ENCODE measurements at places on chromosomes 3 and 15.

DNA sequence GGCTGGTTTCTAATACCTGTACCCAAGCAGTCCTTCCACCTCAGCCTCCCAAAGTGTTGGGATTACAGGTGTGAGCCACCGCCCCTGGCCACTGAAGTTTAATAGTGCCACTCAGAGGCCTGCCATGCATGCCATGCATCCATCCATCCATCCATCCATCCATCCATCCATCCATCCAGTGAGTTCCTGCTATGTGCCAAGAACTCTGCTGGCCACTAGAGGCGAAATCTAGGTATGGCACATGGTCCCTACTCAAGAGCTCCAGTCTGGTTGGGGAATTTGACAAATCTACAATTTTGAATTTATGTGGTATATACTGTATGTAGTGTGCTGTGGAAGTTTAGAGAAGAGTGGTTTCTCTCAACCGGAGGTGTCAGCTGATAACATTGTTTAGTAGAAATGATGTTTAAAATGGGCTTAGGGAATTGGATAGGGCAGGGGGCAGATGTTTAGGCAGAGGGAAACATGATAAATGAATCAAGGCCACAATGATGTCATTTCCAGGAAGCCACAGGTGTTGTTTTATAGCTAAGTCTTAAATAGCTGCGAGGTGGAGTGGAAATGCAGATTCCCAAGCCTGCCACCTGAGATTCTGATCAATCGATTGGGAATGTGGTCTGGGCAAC lies 384.4 kb upstream of the C2CD4B start:
- no peaks in the 10 kb centered on the region for H3K36me3 ChIP-seq
- no peak overlapping the region for H3K4me3 ChIP-seq
- H3K4me1 ChIP-seq = no peaks in the 10 kb centered on the region
- DNase-seq = no peak
- no peak overlapping the region for H3K27ac ChIP-seq

DNA sequence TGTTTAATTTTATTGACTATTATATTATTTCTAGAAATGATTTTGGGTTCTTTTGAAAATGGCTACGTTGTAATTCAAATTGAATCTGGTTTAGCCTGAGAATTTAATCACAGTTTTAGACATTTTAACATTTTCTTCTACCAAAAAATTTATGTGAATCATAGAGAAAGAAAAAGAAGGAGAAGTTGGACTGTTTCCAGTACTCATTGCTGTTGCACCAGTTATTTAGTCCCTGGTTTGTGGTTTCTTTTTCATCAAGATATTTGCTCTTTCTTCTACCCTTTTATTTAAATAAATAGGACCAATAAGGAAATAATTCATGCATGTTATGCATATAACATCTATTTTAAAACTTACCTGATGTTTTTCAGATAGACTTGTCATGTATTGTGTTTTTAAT lies 1337.1 kb downstream of the ROBO1 start:
- no peak overlapping the region for H3K4me3 ChIP-seq
- no peaks in the 10 kb centered on the region for H3K4me1 ChIP-seq
- H3K36me3 ChIP-seq = no peaks in the 10 kb centered on the region
- no peak overlapping the region for H3K27ac ChIP-seq

DNA sequence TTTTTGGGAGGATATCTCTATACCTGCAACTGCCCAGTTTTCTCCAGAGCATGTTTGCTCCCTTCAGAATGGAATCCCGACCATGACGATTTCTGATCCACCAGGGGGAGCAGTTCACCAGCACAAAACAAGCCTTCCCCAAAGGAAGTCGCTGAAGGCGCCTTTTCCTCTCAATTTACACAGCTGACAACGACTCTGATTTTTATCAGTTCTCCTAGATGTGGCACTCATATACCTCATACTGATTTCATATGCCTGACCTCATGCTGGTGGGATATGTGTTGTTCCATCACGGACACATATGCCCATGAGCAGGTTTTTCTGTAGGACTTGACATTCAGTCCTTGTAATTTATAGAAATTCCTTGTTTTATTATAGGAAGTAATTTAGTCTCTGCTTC lies 1028.2 kb downstream of the MCTP2 start:
- no peak overlapping the region for H3K4me3 ChIP-seq
- H3K4me1 ChIP-seq = peaks cover 3% of the 10 kb centered on the region
- peak; percentile 59 for DNase-seq
- H3K36me3 ChIP-seq = no peaks in the 10 kb centered on the region

DNA sequence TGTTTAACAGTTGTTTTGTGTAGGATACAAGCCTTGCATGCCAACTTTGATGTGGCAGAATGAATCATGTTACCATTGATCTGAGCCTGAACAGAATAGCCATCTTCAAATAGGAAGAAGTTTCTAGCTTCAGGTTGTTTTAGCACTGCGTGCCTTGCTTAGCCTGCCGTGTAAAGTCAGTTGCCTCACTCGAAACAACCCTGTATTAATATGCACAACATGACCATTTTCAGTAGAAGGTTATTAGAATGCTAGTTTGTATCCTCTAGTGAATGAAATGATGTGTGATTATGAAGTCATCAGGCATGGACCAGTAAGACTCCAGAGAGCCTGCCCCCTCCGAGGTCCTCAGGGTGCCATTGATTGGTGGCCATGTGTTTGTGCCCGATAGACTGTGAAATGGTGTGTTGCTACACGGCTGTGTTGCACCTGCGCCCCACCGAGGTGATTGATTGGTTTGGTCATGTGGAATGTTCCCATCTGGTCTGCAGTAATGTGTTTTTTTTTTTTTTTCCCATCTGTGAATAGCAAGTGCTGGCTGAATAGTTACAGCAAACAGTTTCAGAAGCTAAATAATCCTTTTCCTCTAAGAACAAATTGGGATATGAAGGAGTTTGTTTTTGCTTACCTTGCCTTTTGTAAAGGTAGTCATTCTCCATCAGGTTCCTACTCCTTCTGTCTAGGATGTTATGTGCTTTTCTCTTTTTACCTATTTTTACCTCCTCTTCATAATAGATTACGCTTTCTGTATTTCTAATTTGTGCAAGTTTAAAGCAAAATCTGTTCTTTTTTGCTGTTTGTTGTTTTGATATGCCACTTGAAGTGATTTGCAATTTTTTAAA lies 214.9 kb downstream of the TCF12 start:
- H3K27ac ChIP-seq = no peak overlapping the region
- H3K4me1 ChIP-seq = peaks cover 13% of the 10 kb centered on the region
- no peaks in the 10 kb centered on the region for H3K27me3 ChIP-seq
- no peaks in the 10 kb centered on the region for H3K36me3 ChIP-seq

DNA sequence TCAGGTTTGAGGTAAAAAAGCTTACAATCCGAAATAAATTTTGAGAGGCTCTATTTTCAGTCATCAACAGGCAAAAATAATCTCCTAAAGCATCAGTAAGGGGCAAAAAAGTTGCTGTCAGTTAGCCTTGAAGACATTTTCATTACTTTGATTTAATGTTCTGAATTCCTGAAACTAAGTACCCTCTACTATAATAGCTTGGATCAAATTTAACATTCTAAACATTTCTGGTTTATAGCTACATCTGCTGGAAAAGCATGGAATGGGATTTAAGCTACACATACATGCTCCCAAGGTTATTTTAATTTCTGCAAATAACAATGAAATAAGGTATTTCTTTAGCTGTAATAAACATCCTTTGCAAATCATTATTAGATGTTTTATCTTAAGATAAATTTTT lies 245.4 kb downstream of the ULK4 start:
- H3K27me3 ChIP-seq = no peaks in the 10 kb centered on the region
- DNase-seq = no peak
- H3K4me3 ChIP-seq = no peak overlapping the region
- H3K4me1 ChIP-seq = no peaks in the 10 kb centered on the region
- no peak overlapping the region for H3K27ac ChIP-seq

- no peak for DNase-seq
- H3K27me3 ChIP-seq = no peaks in the 10 kb centered on the region
- no peak overlapping the region for H3K4me3 ChIP-seq
- H3K27ac ChIP-seq = no peak overlapping the region
Observed at GRCh38 chr3:141557961-141558706, 71.3 kb downstream of the RASA2 start.

DNA sequence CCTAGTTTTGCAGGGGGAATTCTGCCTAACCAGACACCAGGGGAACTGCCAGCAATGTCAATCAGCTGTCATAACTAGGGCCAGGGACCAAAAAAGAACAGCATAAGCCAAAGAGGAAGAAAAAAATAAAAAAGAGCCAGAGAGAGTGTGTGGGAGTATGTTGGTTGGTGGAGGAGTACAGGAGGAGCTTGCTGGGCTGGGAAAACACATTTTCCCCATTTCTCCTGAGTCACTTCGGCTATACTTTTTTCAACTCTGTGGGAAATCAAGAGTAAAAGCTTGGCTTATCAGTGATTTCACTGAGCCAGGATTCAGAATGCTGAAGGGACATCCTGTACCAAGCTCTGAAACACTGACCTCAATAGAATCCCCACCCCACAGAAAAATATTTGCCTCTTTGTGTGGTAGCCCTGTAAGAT lies 144.7 kb upstream of the DPH6 start:
- no peaks in the 10 kb centered on the region for H3K4me1 ChIP-seq
- H3K27ac ChIP-seq = no peak overlapping the region
- DNase-seq = no peak
- H3K36me3 ChIP-seq = no peaks in the 10 kb centered on the region
- no peak overlapping the region for H3K4me3 ChIP-seq

DNA sequence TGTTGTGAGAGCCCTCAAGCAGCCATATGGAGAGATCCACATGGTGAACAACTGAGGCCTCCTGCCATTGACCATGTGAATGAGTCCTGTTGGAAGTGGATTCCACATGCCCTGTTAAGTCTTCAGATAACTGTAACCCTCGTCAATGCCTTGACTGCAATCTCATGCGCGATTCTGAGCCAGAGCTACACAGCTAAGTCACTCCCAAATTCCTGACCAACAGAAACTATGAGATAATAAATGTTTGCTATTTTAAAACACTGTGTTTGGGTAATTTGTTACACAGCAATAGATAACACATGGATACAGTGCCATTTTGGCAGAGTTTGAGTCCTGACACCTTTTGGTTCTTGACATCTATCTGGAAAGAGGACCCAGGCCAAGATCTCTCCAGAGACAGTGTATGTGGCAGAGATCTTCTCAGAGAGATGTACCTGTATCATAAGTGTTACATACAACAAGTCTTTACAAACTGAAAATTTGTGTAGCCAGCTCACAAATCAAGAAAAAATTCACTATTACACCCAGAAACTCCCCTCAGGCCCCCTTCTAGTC lies 34.5 kb upstream of the BNC1 start:
- no peak overlapping the region for H3K27ac ChIP-seq
- no peak for DNase-seq
- no peaks in the 10 kb centered on the region for H3K4me1 ChIP-seq
- H3K4me3 ChIP-seq = no peak overlapping the region
- no peaks in the 10 kb centered on the region for H3K36me3 ChIP-seq

DNA sequence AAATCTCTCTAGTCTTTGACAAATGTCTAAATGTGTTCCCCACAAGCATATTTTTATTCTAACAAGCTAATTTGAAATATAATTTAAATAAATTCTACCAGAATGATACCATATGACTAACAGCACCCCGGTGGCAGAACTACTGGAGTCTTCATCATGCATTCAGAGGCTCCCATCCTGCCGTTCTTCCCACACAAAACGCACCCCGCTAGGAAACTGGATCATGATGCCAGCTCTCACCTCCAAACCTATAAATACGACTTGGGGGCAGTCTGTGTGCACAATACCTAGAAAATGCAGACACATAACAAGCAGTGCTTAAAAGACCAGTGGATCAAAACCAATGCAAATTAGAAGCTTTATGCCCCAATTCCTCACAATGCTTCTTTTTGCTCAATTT lies 8.5 kb downstream of the HOMER2 start:
- H3K36me3 ChIP-seq = no peaks in the 10 kb centered on the region
- DNase-seq = no peak
- no peaks in the 10 kb centered on the region for H3K27me3 ChIP-seq
- no peak overlapping the region for H3K4me3 ChIP-seq

DNA sequence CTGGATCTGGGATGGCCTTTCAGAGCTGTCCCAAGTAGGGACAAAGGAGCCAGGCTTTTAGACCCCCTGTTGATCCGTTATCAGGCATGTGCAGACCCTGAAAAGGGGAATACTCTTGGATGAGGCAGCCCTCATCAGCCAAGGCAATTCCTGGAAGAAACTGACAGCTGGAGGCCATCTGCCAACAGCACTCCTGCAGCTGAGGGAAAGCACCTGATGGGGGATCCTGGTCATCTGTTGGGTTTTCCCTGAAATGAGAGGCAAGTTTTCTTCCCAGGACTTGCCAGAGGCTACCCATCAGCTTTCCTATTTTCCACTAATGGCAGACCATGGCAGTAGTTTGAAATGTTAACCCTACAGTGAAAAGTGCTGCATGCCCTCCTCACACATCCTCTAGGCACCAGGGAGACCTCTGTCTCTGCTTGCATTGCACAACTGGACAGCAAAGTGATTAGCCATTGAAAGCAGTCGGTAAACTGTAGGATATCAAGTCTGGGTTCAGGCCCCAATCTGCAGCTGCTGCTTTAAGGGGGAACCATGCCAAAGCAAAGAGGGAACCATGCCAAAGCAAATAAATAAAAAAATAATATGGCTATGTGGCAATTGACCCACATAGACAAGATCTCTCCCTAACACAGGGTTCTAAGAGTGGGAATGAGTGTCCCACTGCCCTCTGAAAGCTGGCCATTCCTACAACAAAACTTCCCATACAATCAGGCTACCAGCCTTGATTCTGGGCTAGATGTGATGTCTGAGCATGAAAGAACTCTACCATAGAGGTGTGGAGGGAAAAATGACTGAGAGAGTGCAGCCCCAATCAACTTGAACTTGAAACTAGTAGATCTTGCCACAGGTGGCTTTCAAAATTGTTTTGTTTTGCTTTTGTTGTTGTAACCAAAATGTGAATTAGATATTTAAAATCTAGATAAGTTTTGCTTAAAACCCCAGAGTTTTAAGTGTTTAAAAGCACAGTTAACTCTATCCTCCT lies 232.0 kb upstream of the STT3B start:
- no peak overlapping the region for H3K27ac ChIP-seq
- no peak overlapping the region for H3K4me3 ChIP-seq
- H3K4me1 ChIP-seq = no peaks in the 10 kb centered on the region
- no peaks in the 10 kb centered on the region for H3K27me3 ChIP-seq

DNA sequence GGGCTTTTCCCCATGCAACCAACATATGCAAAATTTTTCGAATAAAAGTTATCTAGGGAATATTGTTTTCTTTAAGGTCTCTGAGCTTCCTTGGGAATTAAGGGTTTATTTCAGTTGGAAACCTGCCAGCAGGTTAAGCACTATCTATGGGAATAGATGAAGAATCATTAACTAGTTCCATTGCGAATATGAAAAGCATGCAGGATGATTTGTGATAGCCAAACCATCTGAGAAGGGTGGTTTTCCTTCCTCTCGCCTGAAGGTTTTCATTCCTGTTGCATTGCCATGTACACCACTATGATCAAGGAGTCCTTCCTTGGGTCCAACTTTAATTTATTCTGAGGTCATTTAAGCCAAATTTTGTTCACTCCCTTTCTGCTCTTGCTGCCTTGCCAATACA lies 184.9 kb downstream of the NR2F2 start:
- no peak overlapping the region for H3K4me3 ChIP-seq
- no peaks in the 10 kb centered on the region for H3K36me3 ChIP-seq
- H3K27me3 ChIP-seq = no peaks in the 10 kb centered on the region

GRCh38 chr3:134804508-134805480 lies 9.7 kb downstream of the EPHB1 start:
- H3K4me1 ChIP-seq = no peaks in the 10 kb centered on the region
- H3K27me3 ChIP-seq = no peaks in the 10 kb centered on the region
- H3K36me3 ChIP-seq = no peaks in the 10 kb centered on the region
- H3K4me3 ChIP-seq = no peak overlapping the region
